ENCODE measurements at places on chromosomes 1 and 21.

- DNase-seq, result peak; percentile 69
Measured at GRCh38 chr1:150548632-150549495, at the start of gene ADAMTSL4. TSS of gene ADAMTSL4 (plus strand) at chr1:150549408. CDS start at chr1:150552289, 2,881 bp downstream.

- peak; percentile 63 for DNase-seq
Measured at GRCh38 chr1:110106013-110106941, 6.0 kb upstream of the UBL4B start.

DNA sequence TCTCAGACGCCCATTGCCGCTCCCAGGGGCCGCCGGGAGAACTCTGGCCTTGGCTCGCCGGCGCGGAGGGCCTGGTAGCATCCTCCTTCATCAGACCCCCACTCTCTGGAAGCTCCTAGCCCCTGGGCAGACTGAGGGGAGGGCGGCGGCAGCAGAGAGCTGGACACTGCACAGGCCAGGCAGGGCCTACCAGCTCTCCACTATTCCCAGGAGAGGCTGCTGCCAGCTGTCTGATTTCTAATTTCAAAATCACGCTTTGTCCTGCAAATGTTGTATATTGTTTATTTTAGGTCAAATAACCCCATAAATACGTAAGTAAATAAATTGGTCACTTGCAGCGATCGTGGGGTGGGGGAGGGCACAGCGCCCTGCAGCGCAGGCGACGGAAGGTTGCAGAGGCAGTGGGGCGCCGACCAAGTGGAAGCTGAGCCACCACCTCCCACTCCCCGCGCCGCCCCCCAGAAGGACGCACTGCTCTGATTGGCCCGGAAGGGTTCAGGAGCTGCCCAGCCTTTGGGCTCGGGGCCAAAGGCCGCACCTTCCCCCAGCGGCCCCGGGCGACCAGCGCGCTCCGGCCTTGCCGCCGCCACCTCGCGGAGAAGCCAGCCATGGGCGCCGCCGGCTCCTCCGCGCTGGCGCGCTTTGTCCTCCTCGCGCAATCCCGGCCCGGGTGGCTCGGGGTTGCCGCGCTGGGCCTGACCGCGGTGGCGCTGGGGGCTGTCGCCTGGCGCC, at the start of gene MTARC1:
Gene MTARC1 (plus strand): TSS at position 577 of the 732 bp plus-strand sequence. CDS start 32 bp downstream, at position 609.
- peak; percentile 66 for DNase-seq

- no peak for DNase-seq
Measured at GRCh38 chr1:240234485-240235210, 143.0 kb downstream of the FMN2 start.

DNA sequence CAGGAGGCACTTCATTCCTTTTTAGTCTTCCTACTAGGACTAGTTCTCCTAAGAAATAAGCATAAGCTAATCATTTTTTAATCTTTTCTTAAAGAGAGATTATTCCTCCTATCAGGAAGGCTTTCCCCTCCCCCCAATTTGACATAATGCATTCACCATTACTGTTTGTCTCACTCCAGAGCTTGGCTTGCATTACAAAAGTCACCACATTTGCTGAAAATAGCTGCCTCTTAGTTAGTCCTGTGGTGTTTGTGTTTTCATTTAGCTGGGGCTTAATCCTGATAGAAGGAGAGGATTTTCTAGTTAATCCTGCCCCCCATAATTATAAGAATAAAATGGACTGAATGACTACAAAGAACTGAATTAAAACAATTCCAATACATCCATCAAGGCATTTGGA, 307.1 kb upstream of the RRP15 start:
- no peak for DNase-seq

DNA sequence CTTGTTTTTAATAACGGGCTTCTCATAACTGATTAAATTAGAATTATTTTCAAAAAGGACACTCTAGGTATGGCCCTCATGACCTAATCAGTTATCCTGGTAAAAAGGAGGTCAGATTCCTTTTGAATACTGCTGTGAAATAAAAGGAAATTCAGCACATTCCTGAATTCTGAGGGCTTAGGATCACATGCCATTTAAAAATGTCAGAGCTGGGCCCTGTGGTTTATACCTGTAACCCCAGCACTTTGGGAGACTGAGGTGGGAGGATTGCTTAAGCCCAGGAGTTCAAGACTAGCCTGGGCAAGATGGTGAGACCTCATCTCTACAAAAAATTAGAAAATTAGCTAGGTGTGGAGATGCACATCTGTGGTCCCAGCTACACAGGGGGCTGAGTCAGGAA, 18.0 kb upstream of the RABGGTB start:
- DNase-seq, result no peak

- no peak for DNase-seq
Measured at GRCh38 chr1:221878134-221878533, 136.2 kb upstream of the DUSP10 start.

GRCh38 chr1:101002551-101002950, 23.0 kb downstream of the DPH5 start:
- DNase-seq, result no peak

GRCh38 chr1:58576325-58576726, 726 bp downstream of the TACSTD2 start:
- DNase-seq, result no peak

DNA sequence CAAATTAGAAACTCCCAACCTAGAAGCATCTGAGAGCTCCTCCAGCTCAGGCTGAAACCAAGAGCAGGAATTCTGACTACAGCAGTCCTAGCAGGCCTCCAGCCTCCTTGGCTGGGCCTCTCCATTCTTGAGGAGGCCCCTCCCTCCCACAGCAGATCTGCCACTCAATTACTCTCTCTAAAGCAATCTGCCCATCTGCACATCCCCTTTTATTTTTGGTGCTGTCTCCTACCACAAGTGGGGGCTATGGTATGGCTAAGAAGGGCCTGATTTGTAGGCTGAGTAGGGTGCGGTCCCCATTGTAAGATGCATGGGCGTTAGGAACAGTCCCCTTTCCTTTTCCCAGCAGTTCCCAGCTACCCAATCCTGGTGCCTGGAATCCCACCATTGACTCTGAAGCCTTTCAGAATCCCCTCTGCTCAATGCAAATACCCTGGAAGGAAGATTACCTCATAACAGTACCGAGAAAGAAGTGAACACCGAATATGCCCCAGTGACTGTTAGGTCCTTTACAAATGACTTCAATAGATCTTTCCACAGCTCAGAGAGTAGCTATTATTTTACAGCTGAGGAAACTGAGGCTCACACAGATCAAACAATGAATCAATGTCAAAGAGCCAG, 11.6 kb upstream of the TTC39A start:
- no peak for DNase-seq

DNA sequence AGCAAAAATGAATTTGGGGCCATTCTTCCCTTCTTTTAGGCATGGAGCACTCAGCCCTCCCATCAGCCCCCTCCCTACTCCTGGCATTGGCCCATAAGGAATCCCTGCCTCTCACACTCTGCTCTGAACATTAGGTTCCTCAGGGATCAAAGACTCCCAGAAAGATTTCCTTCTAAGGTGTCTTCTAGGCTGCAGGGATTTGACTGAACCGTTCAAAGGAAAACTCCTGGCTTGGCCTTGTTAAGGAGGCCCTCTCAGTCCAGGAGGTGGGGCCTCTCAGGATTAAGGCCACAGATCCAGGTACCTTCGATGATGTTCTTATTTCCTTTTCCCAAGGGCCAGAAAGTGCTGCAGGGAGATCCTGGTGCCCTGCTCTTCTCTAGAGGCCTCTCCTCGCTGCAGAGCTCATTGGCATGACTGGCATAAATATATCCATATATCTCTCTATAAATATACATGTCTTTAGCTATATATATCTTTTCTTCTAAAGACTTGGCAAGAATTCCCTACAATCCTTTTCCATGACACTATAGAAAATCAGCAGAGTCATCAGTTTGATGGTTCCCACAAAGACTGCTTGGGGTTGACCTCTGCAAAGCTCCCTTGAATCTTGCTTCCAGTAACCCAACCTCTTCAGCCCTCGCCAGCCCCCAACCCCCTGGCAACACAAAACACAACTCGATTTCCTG, 59.1 kb downstream of the PLXNA2 start:
- no peak for DNase-seq

- DNase-seq, result no peak
Measured at GRCh38 chr1:208604295-208604694, 360.1 kb upstream of the PLXNA2 start.

DNA sequence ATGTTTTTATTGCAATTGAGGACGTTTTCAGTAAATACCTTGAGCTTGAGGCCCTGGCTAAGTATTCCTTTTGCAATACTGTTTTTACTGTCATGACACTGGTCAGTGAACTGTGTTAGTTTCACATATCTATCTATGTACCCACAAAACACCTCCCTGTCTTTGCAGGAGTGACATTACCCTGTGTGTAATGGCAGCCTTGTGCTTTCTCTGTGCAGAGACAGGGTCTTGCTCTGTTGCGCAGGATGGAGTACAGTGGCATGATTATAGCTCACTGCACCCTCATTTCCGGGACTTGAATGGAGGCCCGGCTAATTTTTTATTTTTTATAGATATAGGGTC, 8.9 kb downstream of the YBX1 start:
- no peak for DNase-seq

GRCh38 chr1:236844499-236845271, 49.6 kb downstream of the MTR start:
- DNase-seq, result no peak

GRCh38 chr1:151611288-151611790, 511 bp upstream of the SNX27 start:
- DNase-seq, result no peak

DNA sequence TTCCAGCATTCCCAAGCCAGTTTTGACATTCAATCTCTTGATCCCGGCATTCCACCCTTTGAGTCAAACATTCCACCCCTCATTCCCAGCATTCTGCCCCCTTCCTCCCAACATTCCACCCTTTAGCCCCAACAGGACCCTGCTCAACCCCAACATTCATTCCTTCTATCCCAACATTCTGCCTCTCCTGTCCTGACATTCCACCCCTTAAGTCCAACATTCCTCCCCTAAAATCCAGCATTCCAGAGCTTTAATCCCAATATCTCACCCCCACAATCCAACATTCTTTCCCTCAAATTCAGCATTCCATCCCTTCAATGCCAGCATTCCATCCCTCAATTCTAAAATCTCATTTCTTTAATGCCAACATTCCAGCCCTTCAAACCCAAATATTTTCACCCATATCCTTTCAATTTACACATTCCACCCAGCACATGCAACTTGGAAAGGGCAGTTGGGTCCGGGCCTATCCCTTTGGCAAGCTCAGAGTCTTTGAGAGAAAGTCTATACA, 22.9 kb downstream of the DDX20 start:
- DNase-seq, result no peak

DNA sequence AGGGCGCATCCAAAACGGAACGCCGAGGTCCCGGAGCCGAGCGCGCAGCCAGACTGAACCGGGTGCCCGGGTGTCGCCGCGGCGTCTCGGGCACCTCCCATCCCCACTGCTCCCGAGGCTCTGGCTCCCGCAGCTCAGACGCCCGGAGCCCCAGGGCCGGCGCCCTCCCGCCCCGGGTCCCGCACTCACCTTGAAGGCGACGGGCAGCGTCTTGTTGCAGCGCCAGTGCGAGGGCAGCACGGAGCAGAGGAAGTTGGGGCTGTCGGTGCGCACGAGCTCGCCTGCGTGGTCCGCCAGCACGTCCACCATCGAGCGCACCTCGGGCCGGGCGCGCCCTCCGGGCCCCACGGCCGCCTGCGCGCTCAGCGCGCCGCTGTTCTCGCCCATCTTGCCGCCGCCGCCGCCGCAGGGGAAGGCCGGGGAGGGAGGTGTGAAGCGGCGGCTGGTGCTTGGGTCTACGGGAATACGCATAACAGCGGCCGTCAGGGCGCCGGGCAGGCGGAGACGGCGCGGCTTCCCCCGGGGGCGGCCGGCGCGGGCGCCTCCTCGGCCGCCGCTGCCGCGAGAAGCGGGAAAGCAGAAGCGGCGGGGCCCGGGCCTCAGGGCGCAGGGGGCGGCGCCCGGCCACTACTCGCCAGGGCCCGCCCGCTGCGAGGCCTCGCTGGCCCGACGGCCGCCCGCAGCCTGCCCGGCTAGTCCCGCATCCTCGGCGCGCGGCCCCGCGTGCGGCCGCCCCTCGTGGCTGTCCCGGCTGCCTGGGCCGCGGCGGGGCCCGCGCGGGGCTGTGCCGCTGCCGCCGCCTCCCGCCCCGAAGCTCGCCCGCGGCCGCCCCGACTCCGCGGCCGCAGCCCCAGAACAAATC, 447 bp downstream of the RUNX3 start:
- DNase-seq, result no peak

DNA sequence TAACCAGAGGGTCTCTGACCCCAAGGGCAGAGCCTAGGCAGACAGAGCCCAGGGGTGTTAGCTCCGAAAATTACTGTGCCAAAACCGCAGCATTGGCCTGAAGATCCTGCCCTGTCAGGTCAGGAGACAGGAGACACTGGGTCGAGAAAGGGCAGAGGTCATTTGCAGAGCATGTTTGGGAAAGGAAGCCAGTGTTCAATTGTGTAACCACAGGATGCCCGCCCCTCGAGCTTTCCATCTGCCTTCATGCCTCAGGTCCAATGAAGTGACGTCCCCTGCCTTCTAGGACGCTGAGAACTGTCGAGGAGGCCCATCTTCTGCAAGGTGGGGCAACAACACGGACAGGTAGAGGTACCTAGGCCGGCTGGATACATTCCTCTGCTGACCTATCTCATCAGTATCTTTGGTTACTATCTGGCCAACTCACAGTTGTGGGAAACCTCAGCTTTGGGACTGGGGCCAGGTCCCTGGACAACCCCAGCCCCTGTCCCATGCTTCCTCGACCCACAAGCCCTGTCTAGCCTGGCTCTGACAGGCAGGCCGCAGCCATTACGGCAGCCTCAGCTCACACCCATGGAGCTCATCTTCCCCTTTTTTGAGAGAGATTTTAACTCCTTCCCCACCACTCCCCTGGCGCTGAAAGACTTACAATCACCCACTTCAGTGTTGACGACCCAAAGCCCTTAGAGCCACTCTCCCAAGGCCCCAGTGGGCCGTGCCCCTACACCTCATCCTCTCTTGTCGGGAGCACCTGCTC, 1.3 kb downstream of the ARL8A start:
- no peak for DNase-seq

DNA sequence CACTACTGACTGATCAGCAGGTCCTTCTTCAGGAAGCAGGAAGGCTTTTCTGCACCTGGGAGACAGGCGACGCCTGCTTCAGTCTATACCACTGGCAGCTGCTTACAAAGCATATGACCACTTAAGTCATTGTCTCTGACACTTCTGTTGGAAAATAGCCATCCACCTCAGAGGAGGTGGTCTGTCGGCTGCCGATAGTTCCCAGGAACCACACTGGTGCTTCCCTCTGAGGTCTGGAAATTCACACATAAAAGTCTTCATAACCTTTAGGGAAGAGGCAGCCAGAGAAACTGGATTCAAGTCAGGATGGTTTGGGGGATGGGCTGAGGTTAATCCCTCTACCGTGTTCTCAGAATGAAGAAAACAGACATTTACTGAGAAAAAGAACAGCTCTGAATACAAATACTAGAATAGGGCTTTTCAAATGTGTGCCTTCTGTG, 15.6 kb upstream of the SRP9 start:
- DNase-seq, result peak; percentile 49
